ENCODE measurements at places on chromosomes 2 and 18. TPM values are rescaled to one million over a fixed set of nuclear protein-coding genes. Genes with fewer than 3 reads are reported as not detected.

DNA sequence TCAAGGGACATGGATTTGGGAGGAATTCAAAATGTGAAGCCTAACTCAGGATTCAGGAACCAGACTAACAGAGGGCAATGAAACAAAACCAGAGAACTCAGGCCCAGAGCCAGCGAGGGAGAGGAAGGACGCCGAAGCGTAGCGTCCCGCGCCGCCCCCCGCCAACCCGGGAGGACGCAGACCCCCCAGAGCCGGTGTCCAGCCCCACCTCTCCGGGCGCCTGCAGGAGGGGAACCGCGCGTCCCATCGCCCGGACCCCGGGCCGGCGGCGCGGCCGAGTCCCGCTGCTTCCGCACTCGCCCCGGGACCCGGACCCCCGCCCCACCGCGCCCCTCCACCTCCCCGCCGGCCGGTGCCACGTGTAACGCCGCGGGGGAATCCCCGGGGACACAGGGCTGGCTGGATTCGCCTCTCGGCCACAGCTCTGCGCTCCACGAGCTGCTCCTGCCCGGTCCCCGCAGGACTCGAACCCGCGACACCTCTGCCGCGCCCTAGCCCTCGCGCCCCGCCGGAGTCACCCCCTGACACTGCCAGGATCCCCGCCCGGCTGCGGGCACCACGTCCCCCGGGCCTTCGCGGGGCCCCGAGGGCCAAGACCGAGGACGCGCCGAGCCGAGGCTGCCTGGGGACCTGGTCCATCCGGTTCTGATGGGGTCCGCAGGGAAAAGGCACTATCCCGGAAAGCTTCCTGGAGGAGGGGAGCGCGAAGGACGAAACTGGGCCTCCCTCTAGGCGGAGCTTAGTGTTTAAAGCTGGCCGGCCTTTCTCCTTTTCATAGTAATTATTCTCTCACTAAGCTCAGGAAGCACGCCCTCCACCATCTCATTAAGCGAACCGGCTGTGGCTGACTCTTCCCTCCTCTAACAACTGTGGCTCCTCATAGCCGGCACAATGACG is 40.4 kb upstream of the FAM124B start:
- DNase-seq = no peak

- DNase-seq = no peak
Observed at GRCh38 chr2:42927334-42928160, 135.2 kb upstream of the HAAO start.

DNA sequence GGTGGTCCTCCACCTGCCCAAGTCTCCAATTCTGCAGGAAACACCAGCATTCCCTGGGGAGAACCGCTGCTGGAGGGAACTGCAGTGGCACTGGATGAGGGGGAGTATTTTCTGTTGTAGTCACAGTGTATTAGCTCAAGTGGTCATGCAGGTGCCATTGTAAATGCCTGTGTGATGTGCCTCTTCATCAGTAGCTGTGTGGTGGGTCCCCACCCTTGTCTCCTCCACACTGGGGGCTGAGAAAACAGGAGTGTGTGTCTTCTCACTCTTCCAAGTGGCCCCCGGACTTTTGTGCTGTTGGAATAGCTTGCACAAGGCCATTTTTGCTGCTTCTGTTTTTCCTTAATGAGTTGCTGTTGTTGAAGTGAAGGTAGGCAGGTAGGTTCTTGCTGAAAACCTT is 8.7 kb downstream of the NCK2 start:
- DNase-seq = no peak

DNA sequence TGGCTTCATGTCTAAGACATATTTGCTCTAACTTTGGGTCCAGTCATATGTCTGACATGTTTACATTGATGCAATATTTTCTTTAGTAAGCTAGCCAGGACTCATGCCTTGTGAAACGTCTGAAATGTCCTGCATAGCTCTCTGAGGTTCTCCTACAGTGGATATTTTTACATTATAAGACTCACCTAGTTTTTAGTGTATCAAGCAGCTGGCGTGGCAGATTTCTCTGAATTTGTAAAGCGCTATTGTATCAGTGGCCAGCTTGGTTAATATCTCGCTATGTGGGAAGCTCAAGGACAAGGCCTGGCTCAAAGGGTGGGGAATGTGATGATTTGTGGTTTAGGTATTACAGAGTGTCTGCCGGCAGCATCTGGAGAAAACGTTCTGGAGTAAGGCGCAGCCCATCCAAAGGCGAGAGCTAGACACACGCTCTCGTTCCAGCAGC is 164.3 kb downstream of the LTBP1 start:
- DNase-seq = no peak

The DYSF gene
- 1.3 TPM for polyA plus RNA-seq

DNA sequence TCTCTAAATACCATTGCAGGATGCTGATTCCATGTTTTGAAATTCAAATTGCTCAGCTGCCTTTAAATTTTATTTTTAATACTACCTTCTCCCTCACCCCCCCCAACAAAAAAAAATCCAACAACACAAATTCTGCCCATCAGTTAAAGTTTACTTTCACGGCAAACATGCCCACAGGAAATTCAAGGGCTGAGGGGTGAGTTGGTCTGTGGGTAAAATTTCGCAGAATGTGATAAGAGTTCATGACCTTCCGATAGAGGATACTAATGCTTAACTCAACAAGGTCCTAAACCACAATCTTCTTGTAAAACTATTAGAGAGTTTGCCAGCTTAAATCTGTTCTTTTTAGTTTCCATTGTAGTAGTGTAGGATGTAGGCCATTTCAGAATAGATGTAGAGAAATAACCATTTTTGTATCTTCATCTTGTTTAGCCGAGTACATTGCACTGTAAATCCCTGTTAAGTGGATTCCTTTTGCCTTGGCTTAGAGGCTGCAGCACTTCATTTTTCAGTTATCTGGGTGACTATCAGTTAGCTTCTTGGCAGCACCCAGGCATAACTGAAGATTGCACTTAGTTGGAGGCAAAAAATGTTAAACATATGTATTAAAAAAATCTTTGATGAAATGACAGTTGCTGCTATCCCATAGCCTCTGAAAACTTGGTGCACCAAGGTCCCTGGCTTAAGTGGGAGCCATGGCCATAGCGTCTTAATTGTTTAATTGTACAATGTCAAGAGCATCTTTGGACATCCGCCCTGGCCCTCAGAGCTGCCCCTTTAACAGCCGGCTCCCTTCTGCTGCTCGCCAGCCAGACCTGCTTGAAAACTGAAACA is 232.3 kb downstream of the HAUS1 start:
- no peak for DNase-seq

The FOXD4L1 gene
- 0.02 TPM for polyA plus RNA-seq

The SPATA3 gene
- not detected for polyA plus RNA-seq

DNA sequence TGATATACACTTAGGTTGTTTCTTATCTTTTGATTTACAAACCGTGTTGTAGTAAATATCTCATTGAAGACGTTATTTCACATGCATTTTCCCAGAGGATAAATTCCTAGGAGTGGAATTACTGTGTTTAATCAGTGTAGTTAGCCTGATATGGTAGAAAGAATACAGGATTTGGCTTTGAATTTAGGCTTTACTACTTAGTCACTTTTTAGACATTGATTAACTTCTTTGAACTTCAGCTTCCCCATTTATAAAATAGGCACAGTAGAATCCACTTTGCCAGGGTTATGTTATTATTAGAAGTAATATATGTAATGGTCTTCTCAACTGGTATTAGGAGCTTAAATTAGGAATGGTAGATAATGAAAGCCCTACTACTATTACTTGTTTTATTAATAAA is 27.4 kb downstream of the PSMD14 start:
- DNase-seq = no peak

- no peak for DNase-seq
Observed at GRCh38 chr18:37674570-37674969, 109.0 kb upstream of the CELF4 start.

DNA sequence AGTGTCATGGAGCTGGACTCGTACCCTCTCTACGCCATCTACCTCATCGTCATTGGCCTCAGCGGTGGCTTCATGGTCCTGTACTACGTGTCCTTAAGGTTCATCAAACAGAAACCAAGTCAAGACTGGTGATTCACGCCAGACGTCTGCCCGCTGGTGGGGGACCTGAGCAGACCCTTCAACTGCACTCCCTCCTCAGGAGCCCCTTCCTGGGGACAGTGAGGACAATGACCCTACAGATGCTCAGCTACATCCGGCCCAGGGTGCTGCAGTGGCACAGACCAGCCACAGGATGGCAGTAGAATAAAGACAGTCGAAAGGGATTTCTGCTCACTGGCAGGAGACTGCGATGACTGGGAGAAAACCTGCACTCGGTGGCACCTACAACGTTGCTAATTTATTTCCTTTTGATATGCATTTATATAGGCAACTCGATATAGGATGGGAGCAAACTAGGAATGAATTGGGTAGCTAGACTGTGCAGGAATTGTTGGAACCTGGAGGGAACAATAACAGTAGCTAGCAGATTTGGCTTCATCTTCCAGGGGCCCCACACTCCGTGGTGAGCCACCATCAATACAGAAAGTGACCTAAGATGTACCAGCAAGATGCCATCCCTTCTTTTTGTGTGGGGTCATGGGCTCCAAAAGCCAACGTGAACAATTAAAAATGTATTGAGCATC is 39.2 kb downstream of the ABCG8 start:
- DNase-seq = peak; percentile 3

The ANKRD30BL gene
- polyA plus RNA-seq = not detected

The SYT4 gene
- not detected for polyA plus RNA-seq

The EXOC6B gene
- polyA plus RNA-seq = 15.5 TPM

DNA sequence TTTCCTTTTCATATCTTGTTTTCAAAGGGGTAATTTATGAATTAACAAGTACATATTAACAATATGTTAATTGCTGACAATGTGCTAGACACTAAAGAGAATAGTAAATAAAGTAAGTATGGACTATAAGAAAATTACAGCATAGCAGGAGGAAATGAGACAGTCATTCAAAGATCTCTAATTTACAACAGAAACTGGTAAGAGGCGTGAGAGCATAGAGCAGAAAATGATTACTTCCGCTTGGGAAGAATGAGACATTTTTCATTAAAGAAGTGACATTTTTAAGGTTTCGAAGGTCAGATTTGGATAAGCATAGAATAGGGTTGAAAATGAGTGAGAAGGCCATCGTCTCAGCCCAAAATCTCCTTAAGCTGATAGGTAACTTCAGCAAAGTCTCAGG is 184.4 kb upstream of the SESTD1 start:
- DNase-seq = no peak

GRCh38 chr18:58390399-58390798 is 238.5 kb downstream of the ALPK2 start:
- DNase-seq = no peak

- DNase-seq = no peak
Observed at GRCh38 chr2:134268265-134268664, 14.4 kb downstream of the MGAT5 start.

GRCh38 chr2:204705243-204705932 is 160.1 kb downstream of the PARD3B start:
- no peak for DNase-seq

GRCh38 chr2:103734911-103735310 is 973.1 kb downstream of the TMEM182 start:
- DNase-seq = no peak

DNA sequence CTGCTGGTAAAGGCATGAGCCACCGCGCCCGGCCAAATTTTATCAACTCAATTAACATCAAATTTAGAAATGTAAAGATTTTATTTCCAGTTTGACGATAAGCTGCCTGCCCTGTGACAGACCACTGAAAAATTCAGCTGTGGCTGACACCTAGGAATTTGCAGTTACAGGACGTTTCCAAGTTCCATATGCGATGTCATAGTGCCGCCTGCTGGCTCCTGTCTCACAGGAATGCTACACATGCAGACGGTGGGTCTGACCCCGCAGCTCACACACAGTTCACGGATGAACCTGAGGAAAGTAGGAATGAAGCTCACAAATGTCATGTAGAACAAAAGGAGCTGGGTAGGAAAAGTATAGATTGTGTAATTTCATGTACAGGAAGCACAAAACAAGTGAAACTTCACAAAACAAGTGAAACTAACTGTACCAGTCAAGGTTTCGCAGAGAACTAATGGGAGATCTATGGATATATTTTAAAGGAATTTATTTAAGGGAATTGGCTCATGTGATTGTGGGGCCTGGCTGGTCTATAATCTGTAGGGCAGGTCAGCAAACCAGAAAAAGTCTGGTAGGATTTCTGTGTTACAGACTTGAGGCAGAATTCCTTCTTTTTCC is 13.2 kb upstream of the SEH1L start:
- peak; percentile 33 for DNase-seq

GRCh38 chr2:33146102-33146501 is 199.3 kb downstream of the LTBP1 start:
- no peak for DNase-seq

The SIX3 gene
- polyA plus RNA-seq = not detected

The UPP2 gene
- polyA plus RNA-seq = not detected

DNA sequence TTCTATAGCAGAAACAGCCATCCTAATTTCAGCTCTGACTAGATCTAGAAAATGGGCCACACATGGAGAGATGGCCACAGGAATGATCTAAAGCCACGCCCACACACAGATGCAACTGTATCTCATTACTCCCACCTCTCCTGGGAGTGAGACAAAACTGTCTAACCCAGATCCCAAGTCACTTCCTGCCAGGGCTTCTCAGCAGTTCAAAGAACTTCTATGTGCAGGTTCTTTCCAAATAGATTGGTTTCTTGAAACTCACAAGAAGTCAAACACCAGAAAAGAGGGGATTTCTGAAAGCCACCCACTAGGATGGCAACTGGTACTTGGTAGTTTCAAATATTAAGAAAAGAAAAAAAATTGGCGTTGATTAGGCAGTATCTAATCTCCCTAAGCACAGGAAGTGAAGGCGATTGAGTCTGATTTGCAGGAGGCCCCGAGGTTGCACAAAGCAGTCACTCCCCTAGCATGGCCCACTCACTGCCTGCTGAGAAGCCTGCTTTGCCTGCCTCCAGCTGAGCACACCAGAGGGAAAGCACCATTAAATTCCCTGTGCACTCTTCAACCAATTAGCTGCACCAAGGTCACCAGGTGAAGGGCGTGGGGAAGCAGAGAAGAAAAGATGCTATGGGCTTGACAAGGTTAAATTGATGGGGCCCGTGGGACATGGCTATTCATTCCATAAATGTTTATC is 51.1 kb downstream of the PAPOLG start:
- DNase-seq = peak; percentile 19

The TMEM200C gene
- not detected for polyA plus RNA-seq

- no peak for DNase-seq
Observed at GRCh38 chr18:12053289-12053688, 40.4 kb upstream of the ANKRD62 start.

The CAPN13 gene
- polyA plus RNA-seq = not detected

The SERPINB4 gene
- polyA plus RNA-seq = 0.06 TPM

- DNase-seq = no peak
Observed at GRCh38 chr2:83067947-83068346, 1391.1 kb downstream of the SUCLG1 start.

Measured in BJ (cell line).